ENCODE measurements at places on chromosomes 5 and 9.

- DNase-seq = peak; percentile 10
Measured at GRCh38 chr9:101567725-101568350, 26.9 kb downstream of the PPP3R2 start.

- no peak for DNase-seq
Measured at GRCh38 chr5:54221135-54221534, 89.2 kb downstream of the ARL15 start.

- DNase-seq = no peak
Measured at GRCh38 chr5:99807346-99807745, 727.8 kb upstream of the FAM174A start.

DNA sequence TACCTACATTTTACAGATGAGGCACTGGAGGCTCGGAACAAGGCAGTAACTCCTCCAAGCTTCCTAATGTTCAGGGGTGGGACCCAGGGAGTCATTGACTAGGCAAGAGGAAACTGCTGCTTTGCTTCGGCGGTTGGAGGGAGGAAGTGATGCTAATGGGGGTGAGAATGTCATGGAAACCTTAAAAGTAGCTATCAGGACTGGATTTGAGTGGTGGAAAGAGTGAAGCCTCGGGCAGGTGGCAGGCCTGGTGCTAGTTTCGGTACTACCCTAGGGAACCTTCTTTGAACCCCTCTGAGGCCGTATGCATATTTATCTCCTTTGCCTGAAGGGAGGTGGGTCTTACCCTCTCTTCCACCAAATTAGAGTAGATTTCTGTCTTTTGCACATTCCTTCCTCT lies 1.6 kb downstream of the BSPRY start:
- DNase-seq = no peak

- no peak for DNase-seq
Measured at GRCh38 chr9:72304538-72304937, 60.5 kb downstream of the ZFAND5 start.

GRCh38 chr5:34803974-34804732 lies 34.8 kb upstream of the TTC23L start:
- DNase-seq = no peak

DNA sequence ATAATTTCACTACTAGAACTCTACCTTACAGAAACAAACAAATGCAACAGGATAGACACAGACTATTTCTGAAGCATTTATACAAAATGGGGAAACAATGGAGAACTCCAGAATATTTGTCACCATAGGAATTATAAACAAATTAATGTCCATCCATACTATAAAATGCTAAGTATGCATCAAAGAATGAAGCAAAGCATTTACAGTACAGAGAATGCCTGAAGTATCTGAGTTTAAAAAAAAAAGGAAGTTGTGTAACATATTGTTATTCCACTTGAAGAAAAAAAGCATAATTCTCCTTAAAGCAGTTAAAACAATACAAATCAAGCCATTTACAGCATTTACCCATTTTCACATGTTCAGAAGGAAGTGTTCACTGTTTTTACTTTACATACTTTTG lies 53.0 kb downstream of the DROSHA start:
- peak; percentile 11 for DNase-seq

GRCh38 chr5:65100911-65101631 lies 332.3 kb downstream of the CWC27 start:
- peak; percentile 76 for DNase-seq

GRCh38 chr5:2433086-2433485 lies 318.4 kb downstream of the IRX2 start:
- no peak for DNase-seq

- no peak for DNase-seq
Measured at GRCh38 chr5:111165058-111165457, 59.1 kb upstream of the CAMK4 start.

DNA sequence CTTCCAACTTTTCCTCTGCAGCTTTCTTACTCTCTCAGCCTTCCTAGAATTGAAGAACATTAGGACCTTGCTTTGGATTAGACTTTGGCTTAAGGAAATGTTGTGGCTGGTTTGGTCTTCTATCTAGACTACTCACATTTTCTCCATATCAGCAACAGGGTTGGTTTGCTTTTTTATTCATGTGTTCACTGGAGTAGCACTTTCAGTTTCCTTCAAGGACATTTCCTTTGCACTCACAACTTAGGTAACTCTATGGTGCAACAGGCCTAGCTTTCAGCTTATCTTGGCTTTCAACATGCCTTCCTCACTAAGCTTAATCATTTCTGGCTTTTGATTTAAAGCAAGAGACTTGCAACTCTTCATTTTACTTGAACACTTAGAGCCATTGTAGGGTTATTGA lies 153.1 kb downstream of the CCDC192 start:
- peak; percentile 57 for DNase-seq

- peak; percentile 35 for DNase-seq
Measured at GRCh38 chr5:100904259-100904861, 1.3 kb upstream of the ST8SIA4 start.

DNA sequence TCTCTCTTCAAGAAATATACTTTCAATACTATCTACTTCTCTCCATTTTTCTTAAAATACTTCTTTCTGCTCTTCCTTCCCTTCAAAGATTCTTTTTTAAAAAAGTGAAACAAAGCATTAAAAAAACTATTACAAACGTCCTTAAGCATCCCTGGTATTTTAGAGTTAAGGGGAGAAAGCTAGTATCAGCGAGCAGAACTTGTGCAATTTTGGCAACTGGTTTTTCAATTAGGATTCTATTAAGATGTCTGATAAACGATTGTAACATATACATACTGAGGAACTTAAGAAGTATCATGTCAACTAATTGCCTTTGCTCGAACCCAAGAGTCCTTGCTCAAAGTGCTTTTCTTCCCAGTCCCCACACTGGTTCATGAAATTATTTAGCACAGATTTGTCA lies 459.2 kb downstream of the BNC2 start:
- no peak for DNase-seq

DNA sequence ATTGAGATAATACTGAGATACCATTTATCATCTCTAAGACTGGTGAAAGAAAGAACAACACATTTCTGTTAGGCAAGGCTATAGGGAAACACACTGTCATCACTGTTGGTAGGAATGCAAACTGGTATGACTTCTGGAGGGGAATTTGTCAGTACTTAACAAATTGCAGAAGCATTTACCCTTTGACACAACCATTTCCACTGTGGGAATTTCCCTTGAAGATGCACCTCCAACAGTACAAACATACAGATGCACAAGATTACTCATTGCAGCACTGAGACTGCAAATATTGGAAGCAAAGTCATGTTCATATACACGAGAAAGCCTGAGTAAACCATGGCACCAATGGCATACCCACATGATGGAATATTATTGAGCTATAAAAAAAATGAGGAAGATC lies 17.6 kb downstream of the GM2A start:
- DNase-seq = no peak

DNA sequence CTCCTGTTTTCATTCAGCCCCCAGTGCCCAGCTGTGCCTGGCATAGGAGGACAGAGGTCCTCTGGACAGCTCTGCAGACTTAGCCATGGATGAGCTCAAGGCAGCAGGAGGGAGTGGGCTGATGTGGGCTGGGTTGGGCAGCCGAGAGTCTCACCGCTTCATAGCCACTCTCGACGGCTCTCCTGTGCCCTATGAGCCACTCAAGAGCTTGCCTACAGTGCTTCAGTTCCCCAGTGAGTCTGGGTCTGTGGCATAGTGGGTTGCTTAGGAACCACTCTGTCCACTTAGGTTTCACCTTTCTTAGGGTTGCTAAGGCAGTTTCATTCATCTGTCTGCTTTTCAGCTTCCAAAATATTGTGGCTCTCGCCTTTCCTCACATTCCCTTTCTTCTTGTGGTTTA lies 296.8 kb downstream of the ICE1 start:
- no peak for DNase-seq
